ENCODE measurements at places on chromosomes 7 and 10.

- no peak for DNase-seq
These were observed 35.1 kb downstream of the RNF32 start for GRCh38 chr7:156675721-156676120.

DNA sequence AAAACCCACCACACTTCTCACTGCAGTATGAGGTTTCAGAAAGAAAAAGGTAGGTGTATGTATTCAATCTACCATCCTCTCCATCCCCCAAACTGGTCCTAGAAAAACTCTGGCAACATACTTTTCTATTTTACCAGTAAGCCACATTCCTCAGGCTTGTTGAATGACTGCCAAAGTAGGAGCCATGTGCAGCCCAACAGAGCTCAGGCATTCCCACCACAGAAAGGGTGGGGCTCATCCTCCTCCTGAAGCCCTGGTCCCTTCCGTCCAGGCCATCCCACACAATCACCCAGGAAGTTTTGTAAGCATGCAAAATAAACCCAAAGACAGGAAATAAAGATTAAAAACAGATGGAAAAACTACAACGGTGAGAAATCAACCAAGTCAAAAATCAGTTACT, 57.2 kb downstream of the MAD1L1 start:
- DNase-seq = no peak

DNA sequence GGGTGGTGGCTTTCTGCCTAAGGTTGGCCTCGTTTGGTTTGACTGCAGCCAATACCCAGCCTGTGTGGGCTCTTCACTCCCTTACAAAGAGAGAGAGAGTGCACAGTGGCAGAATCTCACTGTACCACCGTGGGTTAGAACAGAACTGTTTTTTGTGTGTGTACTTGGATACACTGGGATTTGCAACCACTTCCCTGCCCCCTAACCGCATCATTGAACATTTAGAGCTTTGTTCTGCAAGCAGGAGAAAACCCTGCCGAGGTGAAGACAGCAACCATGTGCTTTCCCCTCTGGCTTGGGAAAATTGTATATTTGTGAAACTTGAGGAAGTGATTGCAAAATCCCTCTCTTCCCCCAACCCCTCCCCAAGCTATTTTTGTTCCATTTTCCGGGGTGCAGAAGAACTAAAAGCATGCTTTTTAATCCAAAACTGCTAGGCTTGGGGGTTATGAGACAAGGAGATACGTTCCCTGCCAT, 201.2 kb downstream of the TCF7L2 start:
- no peak for DNase-seq

GRCh38 chr7:47358357-47358756, 223.6 kb downstream of the TNS3 start:
- no peak for DNase-seq

- peak; percentile 29 for DNase-seq
These were observed 134.3 kb upstream of the PDE1C start for GRCh38 chr7:32204361-32205018.

- DNase-seq = no peak
These were observed 140.5 kb downstream of the CHCHD3 start for GRCh38 chr7:132941428-132941827.

- no peak for DNase-seq
These were observed 20.2 kb downstream of the C10orf71 start for GRCh38 chr10:49319206-49319605.

GRCh38 chr7:142534726-142535122, 214.5 kb upstream of the PRSS1 start:
- DNase-seq = no peak

Measured in right lung (tissue), 10 donors.